ENCODE measurements at places on chromosomes 13 and 19.

GRCh38 chr13:71939186-71939585 is 72.2 kb upstream of the DACH1 start:
- no peak for DNase-seq

DNA sequence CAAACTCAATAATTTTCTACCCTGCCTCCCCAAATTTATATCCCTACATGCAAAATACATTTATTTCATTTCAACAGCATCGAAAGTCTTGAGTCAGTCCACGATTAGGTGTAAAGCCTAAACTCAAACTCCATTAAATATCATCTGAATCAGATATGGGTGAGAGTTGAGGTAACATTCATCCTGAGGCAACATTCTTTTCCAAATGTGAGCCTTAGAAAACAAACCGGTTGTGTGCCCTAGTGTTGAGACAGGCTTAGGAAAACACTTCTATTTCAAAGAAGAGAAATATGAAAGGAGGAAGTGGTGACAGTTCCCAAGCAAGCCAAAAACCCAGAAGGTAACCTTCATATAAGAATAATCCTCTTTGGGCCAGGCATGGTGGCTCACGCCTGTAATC is 12.1 kb upstream of the ZNF441 start:
- DNase-seq = no peak

- DNase-seq = no peak
These were observed 218.9 kb upstream of the EDNRB start for GRCh38 chr13:78137404-78138142.

DNA sequence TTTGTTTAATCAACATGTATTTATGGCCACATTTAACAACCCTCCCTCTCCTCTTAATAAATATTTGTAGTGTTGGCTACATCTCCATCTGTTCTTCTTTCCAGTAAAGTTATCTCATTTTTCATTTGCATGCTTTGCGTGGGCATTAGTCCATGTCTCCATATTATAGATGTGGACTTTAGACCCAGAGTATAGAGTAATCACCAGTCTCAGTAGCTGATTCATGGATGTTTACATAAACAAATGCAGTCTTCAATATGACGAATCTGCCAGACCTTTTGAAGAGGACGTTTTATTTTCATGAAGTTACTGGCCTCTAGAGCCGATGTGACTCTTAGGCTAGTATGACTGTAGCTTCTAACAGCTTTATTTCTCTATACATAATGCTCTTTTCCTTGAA is 1546.2 kb downstream of the OLFM4 start:
- DNase-seq = no peak

- no peak for DNase-seq
These were observed 2.2 kb downstream of the SPTBN4 start for GRCh38 chr19:40469011-40469410.

- no peak for DNase-seq
These were observed 572.6 kb upstream of the KLF12 start for GRCh38 chr13:74706801-74707200.

DNA sequence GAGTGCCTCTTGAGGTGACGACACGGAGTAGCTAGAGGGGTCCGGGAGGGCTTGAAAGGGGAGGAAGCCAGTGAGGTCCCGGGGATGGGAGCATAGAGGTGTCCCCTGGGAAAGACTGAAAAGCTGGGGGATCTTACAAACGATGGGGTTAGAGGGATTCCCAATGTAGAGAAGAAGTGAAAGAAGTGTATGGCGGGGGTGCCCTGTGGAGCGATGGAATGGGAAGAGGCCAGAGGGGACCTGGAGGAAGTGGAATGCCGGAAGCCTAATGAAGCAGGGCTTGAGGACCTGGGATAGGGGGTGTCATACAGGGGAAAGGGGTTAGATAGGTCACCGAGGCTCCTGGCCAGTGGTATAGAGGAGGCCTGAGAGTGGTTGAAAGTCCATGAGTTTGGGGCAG is 580 bp downstream of the AP2A1 start:
- no peak for DNase-seq

Measured in left ventricle myocardium inferior (tissue), 1 donor.